ENCODE measurements at places on chromosomes 13 and 19.

DNA sequence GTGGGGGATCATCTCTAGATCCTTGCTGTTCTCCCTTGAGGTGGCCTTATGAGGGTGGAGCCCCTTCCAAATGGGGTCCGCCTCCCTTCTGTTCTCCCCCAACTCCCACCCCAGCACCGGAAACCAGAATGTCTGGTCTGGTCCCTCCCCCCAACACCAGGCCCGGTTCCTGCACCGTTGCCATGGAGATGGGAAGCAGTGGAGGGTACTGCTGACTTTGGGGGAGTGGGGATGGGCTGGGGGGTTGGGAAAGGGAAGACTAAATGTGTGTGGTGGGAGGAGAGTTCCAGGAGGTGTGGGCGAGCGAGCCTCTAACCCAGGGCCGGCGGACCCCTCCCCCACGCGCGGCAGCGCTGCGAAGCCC is 1.7 kb downstream of the SHANK1 start:
- DNase-seq: no peak

DNA sequence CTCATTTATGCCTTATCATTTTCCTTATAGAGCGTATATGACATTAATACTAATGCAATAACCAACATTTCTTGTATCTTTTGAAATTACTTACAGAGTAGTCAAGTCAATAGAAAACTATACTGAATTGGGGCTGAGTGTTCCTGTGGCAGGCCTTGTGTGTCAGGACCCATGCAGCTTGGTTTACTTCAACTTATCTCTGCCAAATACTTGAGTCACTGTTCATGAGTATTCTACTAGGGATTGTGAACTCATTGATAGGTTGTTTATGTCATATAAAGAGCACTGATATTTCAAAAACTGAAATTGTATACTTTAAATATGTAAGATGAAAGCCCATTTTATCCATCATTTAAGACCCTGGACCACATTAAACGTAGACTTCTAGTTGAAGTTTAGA is 688.6 kb upstream of the SLITRK1 start:
- DNase-seq: no peak

- no peak for DNase-seq
Measured at GRCh38 chr19:38831142-38831605, 420 bp downstream of the ECH1 start.

GRCh38 chr19:45637890-45638667 is 1.1 kb downstream of the EML2 start:
- DNase-seq: no peak

DNA sequence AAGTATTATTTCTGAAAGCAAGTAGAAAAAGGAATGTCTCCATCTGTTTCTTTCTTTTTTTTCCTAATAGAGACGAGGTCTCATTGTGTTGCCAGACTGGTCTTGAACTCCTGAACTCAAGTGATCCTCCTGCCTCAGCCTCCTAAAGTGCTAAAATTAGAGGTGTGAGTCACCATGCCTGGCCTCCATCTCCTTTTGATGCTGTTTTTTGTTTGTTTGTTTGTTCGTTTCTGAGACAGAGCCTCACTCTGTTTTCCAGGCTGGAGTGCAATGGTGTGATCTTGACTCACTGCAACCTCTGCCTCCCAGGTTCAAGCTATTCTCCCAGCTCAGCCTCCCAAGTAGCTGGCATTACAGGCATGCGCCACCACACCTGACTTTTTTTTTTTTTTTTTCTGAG is 14.5 kb upstream of the ABCC4 start:
- DNase-seq: no peak

DNA sequence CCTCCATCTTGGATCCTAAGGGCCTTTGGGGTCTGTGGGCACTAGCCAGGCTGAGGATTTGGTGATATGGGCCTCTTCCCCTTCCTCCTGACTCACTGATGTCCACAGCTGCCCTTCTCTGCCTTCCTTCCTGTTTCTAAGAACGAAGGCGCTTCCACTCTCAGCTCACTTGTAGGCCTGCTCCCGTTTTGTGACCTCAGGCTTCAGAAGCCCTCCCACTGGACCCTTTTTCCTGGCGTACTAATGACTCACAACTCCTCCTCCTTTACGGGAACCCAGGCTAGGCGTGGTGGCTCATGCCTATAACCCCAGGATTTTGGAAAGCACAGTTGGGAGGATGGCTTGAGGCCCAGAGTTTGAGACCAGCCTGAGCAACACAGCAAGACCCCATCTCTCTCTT is 55.6 kb downstream of the TMED1 start:
- DNase-seq: no peak

GRCh38 chr19:11566164-11566563 is 7.1 kb upstream of the ELOF1 start:
- DNase-seq: no peak

- DNase-seq: no peak
Measured at GRCh38 chr19:755063-755462, 4.2 kb downstream of the MISP start.

DNA sequence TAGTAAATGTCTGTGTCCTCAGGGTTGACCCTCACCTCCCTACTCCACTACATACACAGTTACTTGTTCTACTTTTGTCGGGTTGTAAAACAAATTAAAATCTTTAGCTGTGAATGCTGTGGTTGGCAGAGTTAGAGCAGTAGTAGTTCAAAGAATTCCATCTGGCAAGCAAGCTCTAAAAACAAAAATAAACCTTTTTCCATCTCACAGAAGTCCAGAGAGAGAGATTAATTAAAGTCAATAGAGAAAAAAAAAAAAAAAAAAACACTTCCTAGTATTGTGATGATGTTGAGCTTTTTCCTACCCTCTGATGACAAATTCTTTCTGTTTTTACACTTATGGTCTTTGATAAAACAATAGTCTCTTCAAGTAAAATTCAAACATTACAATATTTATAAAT is 338.4 kb downstream of the PCDH17 start:
- DNase-seq: no peak

DNA sequence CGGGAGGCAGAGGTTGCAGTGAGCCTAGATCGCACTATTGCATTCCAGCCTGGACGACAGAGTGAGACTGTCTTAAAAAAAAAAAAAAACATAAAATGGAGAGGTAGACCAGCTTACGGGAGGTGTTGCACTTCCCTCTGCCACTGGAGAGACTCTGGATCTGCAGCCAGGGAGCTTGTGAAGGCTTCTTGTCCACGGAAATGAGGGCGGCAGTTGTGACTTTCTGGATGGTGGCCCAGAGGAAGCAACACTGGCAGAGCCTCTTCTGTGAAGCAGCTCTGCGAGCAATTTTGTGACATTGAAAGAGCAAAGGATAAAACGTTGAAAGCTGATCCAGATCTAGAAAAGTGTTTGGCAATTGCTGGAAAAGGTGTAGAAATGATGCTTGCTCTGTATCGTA is 10.4 kb downstream of the SPINT2 start:
- no peak for DNase-seq

DNA sequence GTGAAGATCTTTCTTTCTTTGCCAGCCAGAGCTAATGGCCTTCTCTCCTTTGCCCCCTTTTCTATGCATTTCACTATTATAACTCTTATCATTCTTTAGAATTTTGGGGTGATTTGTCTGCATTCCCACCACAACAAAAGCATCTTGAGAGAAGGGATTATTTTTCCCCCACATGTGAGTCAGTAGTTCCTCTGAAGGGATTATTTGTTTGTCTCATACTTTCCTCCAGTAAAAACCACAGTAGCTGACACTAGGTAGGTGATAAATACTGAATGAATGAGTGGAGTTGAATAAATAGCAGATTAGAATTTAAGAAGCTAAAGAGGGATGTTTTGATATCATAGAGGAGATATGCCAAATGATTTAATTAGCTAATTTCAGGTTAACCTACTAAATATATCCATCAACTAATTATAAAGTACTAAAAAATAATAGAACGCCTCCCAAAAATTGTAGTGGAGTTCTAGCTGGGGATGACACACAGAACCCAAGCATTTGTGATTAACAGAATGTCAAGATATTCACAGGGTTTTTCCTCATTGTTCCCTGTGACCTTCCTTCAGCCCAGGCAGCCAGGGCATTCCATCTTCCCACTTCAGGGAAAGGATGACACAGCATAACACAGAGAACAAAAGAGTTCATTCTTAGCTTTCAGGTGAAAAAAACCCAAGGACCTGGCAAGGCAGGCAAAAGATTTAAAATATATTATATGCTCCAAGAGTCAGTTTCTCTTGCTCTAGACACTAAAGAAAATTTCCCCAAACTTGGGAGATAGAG is 3.5 kb upstream of the TBC1D4 start:
- no peak for DNase-seq

GRCh38 chr13:46345866-46346265 is 41.2 kb downstream of the RUBCNL start:
- no peak for DNase-seq

DNA sequence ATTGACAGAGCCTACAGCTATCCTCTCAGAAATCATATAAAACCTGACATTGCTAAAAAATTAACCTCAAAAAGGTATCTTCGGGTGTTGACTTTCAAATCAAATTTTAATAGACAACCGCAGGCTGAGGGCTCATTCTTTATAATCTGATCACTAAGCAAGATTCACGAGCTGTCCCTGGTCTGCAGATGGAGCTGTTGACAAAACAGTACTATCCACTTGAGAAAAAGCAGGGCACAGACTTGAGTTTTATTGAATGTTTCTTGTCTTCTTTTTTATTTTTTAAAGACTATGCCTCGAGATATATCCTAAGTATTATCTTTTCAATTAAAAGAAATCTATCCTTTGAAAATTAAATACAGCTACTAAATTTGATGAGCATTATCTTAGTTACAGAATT is 540.5 kb downstream of the PCDH9 start:
- DNase-seq: no peak

DNA sequence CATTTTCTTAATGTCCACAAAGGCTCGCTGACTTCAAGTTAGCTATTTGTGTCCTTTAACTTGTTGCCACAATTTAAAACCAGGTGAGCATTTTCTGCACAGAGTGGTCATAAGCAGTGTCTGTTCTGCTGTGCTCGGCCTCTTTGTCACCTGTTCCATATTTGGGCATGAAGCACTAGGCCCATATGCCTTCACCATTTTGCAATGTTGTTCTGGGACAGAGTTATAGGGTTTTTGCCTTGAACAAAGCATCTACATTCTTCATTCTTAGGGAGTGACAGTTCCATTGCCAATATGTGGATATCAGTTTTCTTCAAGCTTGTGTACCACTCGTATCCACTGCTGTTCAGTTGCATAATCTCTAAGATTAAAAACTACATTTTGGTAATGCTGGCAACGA is 56.1 kb downstream of the LRCH1 start:
- no peak for DNase-seq

DNA sequence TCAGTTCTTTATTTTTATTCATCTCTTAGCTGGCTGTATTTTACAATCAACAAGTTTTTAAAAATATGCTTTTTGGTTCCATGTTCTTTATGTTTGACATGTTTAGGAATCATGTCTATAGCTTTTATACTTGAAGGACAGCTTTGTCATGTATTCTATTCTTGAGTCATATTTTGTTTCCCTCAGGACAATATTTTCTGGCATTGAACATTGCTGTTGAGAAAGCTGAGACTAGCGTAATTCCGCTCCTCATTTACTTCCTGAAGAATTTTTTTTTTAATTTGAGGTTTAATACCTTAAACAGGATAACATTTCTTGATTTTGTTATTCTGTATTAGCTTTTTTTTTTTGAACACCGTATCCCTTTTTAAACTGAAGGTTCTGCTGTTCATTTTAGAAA is 53.2 kb downstream of the RB1 start:
- DNase-seq: no peak

DNA sequence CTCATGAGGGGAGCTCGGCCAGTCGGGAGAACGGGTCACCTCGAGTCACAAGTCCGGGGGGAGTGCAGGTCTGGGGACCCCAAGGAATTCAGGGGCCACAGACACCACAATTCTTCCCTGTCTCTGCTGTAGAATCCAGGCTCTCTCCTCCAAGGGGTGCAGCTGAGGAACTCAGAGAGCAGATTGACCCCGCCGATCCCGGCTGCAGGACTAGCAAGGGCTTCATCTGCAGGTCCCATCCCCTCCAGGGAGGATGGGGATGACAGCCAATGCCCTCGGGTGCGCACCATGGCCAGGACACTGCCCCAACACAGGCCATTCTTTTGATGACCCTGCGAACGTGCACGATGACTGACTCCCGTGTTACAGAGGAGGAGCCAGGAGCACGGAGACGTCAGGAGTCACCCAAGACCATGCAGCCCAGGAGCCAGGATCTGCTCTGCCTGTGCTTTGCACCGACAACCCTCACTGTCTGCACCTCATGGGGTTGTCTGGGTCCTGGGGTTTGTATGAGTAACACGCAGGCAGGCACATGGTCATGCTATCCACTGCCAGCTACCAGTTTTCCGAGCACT is 48.5 kb upstream of the TUBGCP3 start:
- DNase-seq: no peak

GRCh38 chr13:42495255-42495654 is 78.7 kb upstream of the TNFSF11 start:
- DNase-seq: no peak

DNA sequence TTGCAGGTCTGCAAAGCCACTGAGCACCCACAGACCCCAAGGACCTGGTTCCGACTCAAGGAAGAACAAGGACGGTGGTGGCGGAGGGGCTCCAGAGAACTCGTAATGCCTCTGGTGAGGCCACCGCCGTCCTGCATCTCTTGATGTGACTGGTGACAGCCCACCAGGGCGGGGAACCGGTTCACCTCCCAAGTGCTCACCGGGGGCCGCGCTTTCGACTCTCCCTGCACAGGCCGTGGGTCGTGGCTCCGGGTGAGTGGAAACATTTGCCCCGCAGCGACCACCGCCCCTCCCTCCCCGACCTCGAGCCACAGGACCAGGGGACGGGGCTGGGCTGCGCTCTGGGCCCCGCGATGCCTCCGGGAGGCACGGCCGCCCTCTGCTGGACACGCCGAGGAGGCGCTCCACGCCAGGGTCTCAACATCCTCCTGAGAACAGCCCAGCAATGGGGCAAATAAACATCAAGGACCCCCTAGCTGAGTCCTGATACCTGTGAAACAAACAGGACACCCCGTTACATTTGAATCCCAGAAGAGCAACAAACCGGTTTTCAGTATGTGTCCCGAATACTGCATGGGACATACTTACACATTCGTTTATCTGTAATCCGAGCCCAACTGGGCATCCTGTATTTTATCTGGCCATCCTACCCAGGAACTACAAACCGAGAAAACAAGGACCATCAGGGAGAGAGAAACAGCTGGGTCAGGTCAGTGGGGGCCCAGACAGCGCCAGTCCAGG is 3.9 kb upstream of the PLPP2 start:
- no peak for DNase-seq

- no peak for DNase-seq
Measured at GRCh38 chr13:61880578-61881283, 465.1 kb upstream of the PCDH20 start.

GRCh38 chr19:1621574-1621973 is 16.3 kb upstream of the UQCR11 start:
- DNase-seq: no peak

DNA sequence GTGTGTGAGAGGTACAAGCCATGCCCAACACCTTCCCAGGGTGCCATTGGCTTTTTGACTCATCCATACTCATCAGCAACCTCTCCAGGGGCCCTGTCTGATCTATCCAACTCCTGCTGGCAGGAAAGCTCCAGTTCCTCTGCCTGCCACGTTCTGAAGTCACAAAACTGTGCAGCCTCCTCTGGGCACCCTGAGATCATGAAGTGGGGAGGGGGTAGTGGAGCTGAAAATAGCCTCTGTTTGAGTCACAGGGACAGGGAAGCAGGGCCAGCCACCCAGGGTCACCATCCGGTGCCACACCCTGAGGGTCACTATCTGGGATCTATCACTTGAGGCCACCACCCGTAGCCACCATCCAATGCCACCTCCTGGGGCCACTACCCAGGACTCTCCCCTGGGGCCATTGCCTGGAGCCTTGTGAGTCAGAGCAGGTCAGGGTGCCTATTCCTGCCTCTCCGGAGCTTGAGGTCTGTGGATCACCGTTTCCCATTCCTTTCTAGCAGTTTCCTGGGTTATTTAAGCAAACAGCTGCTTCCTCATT is 172.1 kb downstream of the NUFIP1 start:
- DNase-seq: no peak

Data from stimulated activated CD8-positive, alpha-beta memory T cell treated with anti-CD3 and anti-CD28 coated beads, Interleukin-4, amount 100 ng/mL, for 4 hours (primary cell).